ENCODE measurements at places on chromosomes 1 and 21.

- no peak for DNase-seq
Observed at GRCh38 chr1:15510611-15511405, 13.2 kb downstream of the CASP9 start.

DNA sequence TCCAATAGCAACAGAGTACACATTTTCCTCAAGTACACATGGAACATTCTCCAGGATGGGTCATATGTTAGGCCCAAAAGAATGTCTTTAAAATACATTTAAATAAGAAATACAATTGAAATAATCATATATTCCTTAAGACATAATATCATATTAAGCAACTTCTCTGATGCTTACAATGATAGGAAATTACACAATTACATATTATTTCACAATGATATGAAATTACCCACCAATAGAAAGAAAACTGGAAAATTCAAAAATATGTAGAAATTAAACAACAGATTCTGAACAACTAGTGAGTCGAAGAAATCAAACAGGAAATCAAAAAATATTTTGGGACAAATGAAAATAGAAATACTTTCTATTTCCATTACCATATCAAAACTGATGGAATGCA, 45.6 kb downstream of the FLVCR1 start:
- DNase-seq: no peak

GRCh38 chr1:107776900-107777663, 187.9 kb downstream of the VAV3 start:
- no peak for DNase-seq

DNA sequence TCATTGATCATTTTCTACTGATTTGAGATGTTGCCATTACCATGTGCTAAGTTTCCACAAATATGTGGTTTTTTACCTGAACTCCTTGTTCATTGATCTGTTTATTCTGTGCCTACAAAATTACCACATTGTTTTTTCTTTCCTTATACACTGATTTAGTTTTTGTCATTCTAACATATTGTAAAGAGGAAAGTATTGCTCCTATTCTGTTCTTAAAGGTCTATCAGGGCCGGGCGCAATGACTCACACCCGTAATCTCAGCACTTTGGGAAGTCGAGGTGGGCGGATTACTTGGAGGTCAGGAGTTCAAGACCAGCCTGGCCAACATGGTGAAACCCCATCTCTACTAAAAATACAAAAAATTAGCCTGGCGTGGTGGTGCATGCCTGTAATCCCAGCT, 75.1 kb downstream of the CAMTA1 start:
- no peak for DNase-seq

GRCh38 chr1:159900755-159901360, 893 bp upstream of the CFAP45 start:
- no peak for DNase-seq

DNA sequence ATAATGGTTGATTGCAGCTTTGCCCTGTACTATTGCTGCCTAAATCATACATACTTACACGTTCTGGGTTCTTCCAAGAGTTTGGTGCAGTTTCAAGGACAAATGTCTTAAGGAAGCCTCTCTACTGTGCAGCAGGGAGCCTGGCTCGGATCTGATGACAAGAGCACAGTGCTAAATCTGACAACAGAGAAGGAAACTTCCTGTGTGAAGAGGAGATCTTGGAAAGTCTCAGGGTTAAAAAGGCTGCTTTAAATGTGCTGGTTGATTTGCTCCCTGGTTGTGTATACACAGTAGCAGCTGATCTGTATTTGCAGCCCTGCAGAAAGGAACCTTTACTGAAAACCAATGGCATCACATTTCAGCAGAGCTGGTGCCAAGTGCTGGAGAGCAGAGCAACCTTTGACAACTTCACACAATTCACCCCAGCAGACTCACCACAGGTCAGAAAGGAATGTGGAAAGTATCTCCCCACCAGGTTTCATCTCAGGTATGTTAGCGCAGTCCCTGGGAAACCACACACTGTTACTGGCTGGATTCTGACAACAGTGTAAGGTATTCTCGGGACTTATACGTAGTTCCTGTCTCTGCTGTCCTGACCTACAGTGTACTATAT, 355.0 kb upstream of the ESRRG start:
- DNase-seq: no peak

- no peak for DNase-seq
Observed at GRCh38 chr1:192703283-192704206, 67.6 kb downstream of the RGS13 start.

DNA sequence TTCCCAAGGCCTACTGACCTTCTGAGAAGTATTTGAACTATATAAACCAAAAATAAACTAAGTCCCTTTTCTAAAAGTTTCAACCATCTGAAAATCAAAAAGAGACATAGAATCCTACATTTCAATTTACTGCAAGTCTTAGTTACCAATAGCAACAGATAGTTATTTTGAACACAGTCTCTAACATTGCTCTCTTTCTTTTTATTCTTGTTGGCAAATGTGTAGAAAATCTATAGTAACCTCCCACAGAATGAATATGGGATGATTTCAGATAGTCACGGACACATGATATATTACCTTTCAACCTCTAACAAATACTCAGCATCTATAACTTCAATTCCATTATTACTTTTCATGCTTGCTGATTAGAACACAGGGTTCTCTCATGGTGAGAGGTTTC, 68.9 kb upstream of the RAB3GAP2 start:
- no peak for DNase-seq

DNA sequence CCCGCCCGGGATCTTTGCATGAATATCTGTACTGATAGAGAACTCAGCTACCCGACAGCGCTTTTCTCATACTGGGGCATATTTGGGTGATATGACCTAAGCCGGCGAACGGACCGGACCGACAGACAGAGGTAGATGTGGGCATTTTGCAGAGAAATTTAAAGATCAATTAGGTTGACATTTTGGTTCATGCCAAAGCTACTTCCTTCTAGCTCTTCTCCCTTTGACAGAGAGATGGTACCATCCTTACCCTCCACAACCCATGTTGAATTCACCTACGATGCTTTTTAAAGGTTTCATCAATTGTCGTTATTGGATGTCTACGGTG, 459 bp downstream of the ARV1 start:
- DNase-seq: no peak

DNA sequence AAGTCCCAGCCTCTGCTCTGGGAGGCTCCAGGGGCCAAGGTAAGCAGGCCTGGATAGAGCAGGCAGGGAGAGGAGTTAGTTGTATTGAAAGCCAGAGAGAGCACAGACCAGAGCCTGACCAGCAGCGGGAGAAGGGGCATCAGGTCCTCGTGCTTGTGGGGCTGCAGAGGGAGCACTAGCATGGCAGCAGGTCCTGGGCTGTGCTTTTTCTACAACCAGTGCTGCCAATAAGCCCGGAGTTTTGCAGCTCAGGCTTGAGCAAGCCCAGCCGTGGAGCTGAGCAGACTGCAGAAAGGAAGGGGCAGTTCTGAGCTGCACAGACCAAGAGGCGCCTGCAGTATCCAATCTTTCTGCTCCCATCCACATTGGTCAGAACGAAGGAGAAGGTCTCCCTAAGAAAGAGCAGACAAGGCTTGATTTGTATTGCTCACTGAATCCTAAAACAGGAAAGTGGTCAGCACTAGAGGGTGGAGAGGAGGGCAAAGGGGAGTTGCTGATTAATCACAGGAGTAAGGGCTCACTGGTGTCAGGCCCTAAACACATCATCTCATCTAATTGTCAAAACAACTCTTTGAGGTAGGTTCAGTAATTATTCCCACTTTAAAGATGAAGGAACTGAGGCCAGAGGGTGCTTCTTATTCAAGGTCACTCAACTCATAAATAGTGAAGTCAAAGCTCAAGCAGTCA, 2.7 kb downstream of the DENND2D start:
- peak; percentile 17 for DNase-seq

DNA sequence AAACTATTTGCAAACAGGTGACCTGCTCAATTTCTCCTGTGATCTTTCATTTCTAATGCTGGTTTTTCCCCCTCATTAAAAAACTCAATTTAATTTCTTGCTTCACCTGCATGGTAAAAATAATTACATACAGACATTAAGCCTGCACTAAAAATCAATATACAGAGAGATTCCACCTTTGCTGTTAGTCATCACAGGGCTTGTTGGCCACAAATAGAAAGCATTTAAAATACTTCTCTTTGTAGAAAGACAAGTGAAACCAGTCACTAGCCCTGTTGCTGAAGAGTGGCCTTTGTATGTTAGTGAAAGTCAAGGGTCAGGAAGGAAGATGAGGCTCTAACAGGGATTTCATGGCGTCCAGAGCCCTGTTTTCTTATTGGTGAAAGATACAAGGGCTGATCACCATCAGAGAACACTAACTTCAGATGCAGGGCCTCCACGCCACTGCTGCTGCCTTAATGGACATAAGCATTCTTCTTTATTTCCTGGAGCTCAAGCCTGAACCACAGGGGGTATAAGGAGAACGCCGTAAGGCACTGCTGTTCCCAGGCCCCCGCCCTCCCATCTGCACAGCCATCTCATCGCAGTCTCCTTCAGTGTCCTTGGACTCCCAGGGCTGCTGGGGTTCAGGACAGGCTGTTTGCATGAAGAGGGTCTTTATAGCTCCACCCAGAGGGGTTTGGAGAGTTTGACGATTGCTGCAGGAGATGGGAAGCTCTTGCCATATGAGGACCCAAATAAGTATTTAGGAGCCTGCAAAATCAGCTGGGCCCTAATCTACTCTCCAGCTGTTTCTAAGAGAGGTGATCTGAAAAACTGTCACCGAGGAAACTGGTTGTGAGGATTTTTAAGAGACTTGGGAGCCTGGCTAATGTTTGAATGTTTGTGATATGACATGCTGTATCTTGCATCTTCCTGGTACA, 117.3 kb upstream of the IRF2BP2 start:
- DNase-seq: no peak

- DNase-seq: no peak
Observed at GRCh38 chr1:175042650-175043049, 19.4 kb upstream of the MRPS14 start.

DNA sequence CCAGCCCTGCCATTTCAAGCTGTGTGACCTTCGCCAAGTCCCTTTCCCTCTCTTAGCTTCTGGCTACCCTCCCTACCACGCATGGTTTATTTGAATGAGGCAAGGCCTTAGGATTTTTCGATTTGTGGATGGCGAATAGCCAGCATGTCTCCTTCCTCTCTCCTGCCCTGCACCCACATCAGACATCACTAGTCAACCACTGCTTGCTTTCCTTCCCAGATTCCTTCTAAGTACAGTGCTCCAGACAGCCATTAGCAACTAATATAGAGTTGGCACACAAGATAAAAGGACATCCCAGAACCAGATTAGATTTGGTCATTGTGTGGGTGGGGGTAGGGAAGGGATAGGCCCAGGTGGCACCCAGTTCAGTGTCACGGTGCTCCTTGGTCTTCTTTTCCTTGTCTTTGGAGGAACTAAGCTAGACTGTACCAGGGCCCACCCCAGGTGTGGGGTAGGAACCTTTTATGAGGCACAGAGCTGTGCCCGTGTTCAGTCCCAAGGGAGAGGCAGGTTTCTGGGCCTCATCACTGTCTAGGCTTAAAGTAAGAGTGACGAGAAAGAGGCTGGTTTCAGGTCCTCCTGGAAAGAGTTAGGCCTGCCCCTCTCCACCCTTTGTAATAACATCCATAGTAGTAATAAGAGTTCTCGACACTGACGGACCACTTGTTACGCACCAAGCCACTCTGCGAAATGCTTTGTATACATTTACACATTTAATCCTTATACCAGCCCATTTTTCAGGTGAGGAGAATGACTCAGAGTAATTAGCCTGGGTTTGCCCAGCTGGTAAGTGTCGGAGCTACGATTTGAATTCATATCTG, 8.6 kb downstream of the ALPL start:
- DNase-seq: no peak

DNA sequence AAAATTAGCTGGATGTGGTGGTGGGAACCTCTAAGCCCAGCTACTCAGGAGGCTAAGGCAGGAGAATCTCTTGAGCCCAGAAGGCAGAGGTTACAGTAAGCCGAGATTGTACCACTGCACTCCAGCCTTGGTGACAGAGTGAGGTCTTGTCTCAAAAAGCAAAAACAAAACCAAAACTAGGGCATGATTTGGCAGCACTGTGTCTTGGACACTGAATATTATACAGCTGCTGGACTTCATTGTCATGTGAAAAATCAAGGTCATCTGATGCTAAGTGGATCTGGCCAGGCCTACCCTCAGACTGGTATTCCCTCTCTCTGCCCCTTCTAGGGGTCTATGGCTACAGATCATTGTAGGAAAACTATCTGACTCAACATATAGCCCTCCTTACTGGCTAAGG, 55.2 kb upstream of the MRPS6 start:
- no peak for DNase-seq

DNA sequence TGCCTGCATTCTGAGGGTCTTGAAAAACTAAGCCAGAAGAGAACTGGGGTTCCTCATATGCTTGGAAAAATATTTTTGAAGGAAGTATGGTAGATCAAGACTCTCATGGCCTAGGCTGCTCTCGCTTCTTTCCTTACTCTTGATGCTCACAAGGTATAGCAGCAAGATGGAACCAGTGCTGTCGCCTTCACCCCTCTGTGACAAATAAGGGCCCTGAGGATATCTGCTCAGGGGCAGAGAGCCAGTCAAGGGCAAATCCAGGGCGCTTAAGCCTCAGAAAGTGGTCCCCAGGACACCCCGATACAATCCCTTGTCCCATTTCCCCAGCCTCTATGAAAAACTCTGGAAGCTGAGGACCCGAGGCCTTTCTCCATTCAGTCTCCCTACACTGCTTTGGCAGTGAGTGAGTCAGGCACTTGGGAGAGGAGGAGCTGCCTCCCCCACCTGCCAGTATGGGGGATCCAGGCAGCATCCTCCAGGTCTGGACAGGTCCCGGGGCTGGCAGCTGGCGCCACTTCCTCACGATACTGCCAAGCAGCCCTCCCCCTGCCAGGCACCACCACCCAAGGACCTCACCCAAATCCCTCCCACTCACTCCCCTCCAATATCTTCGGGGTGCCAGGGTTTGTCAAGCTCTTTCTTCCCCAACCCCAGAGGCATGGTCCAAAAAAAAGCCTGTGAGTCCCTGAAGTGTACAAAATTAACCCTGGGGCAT, 1.3 kb downstream of the IGSF9 start:
- no peak for DNase-seq

- DNase-seq: no peak
Observed at GRCh38 chr1:32047701-32048100, 25.0 kb upstream of the TMEM39B start.

DNA sequence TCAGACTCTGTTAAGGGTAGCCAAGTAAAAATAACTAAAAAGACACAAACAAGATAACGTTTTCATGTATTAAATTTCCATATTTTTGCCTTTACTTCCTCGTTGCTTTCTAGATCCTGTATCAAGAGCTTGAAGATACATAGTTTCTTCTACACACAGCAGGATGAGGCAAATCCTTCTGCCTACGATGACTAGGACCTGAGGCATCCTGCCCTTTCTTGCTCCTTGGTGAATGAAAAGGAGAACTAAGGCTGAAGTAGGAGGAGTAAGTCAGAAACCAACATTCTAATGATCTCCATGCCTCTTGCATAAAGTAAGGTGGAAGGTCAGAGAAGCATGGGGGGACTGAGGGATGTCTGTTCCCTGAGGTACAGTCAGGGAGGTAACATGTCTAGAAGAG, 102.6 kb downstream of the GPATCH2 start:
- no peak for DNase-seq

Data from GF-D8 (cell line).